NCI-H2107 (cell line): ENCODE measurements at places on chromosomes 7 and 10.

- DNase-seq = no peak
Observed at GRCh38 chr10:12299222-12299965, 50.0 kb upstream of the CAMK1D start.

- DNase-seq = no peak
Observed at GRCh38 chr10:132104471-132105301, 38.9 kb downstream of the JAKMIP3 start.

- no peak for DNase-seq
Observed at GRCh38 chr10:23439452-23439960, 631 bp downstream of the OTUD1 start.

DNA sequence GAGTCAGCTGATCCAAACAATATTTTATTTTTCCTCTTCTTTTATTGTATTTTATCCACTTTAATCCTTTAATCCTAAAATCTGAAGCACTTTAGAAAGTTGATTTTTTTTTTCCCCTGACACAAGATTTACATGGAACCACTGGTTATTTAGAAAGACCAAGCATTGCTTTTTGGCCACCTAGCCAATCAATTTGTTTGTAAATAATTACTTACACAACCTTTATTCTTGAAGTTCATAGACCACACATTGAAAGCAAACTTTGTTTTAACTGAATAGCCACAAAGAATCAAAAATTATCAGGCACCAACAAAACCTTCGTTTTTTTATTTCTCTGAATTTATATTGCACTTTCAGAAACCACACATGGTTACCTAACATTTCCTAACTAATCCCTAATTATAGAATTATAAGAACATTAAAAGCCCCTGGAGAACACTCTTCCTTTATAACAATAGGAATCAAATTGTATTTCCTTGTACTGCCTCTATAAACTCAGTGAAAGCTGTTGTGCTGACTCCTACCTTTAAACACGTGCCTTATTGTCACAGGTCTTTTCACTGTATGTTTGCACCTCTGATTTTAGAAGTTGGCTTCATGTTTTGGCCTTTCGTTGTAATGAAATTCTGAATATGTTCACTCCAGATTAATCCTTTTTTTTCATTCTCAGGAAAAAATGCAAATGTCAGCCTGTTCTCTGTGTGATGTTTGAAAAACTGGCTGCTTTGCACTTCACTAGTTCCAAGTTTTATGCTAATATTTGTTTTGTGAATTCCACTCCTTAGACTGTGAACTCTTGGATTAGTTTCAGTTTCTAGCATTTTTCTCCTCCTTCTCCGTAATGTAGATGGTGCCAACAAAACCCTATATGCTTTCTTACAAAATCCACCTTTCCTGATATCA lies 1511.9 kb downstream of the REEP3 start:
- no peak for DNase-seq

GRCh38 chr7:122257056-122257455 lies 47.5 kb downstream of the FEZF1 start:
- no peak for DNase-seq

- DNase-seq = no peak
Observed at GRCh38 chr7:127816354-127817190, 164.6 kb downstream of the SND1 start.
